Uterus (tissue), 4 donors: ENCODE measurements at places on chromosomes 5 and 9. TPM values are rescaled to one million over a fixed set of nuclear protein-coding genes. Genes with fewer than 3 reads are reported as not detected.

DNA sequence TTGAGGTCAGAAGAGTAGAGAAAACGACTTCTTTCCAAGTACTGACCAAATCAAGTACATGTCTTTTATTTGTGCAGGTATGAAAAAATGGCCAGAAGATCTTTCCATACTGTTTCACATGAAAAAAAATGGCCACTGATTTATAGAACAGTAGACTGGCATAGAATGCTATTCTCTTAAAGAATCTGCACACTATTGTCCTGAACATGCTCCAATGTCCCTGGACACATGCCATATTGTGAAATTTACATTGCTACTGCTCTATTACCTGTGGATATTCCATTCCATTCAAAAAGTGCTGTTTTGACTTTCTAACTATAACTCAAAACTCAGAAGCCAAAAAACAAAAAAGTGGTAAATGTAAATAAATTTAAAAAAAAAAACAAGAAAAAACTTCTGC, 60.6 kb downstream of the FBXL17 start:
- H3K27ac ChIP-seq = no peak overlapping the region
- no peaks in the 10 kb centered on the region for H3K27me3 ChIP-seq
- no peaks in the 10 kb centered on the region for H3K4me1 ChIP-seq
- no peak overlapping the region for H3K4me3 ChIP-seq
- DNase-seq = no peak

Gene SOX30
- not detected for total RNA-seq

DNA sequence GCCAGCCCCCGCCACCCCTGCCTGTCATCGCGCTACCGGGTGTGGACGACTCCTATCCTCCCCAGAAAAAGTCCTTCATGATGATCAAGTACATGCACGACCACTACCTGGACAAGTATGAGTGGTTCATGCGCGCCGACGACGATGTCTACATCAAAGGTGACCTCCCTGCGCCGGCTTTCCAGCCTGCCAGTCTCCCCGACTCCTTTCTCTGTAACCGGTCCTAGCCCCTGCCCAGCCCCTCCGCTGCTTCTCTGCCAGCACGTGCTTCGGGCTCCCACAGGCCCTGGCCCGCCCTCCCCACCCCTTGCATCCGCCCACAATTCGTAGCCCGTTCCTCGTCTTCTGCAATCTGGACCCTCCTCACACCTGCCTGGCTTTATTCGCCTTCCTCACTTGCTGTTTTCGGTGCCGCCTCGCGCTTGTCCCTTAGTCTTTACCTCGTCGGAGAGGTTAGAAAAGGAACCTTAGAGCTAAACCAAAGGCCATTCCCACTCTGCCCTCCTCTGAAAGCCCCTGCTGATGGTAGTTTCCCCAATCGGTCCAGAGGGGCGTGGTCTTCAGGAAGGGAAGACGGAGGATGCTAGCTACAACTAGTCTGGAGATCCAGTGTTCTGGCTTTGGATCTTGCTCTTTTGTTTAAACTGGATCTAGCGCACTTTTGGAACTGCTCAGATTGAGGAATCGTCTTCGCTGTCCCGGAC, 1.4 kb downstream of the CHSY3 start:
- H3K36me3 ChIP-seq = no peaks in the 10 kb centered on the region
- peak overlapping the region; percentile 66 for H3K27ac ChIP-seq
- H3K4me1 ChIP-seq = no peaks in the 10 kb centered on the region
- DNase-seq = peak; percentile 16
- peak overlapping the region; percentile 49 for H3K4me3 ChIP-seq

- peak; percentile 26 for DNase-seq
- no peak overlapping the region for H3K4me3 ChIP-seq
- no peaks in the 10 kb centered on the region for H3K4me1 ChIP-seq
- H3K36me3 ChIP-seq = no peaks in the 10 kb centered on the region
- H3K27ac ChIP-seq = no peak overlapping the region
Observed at GRCh38 chr9:37747271-37747753, 6.3 kb upstream of the TRMT10B start.

Gene AFAP1L1
- 26.9 TPM for total RNA-seq

GRCh38 chr9:91162311-91162710, 199.4 kb downstream of the AUH start:
- H3K36me3 ChIP-seq = no peaks in the 10 kb centered on the region
- no peak overlapping the region for H3K27ac ChIP-seq
- DNase-seq = no peak
- no peaks in the 10 kb centered on the region for H3K4me1 ChIP-seq
- no peaks in the 10 kb centered on the region for H3K27me3 ChIP-seq
- H3K4me3 ChIP-seq = no peak overlapping the region

- H3K27me3 ChIP-seq = no peaks in the 10 kb centered on the region
- no peak for DNase-seq
- H3K27ac ChIP-seq = peak overlapping the region; percentile 88
- peak overlapping the region; percentile 76 for H3K4me3 ChIP-seq
Observed at GRCh38 chr9:37575511-37575914, 667 bp downstream of the FBXO10 start.

DNA sequence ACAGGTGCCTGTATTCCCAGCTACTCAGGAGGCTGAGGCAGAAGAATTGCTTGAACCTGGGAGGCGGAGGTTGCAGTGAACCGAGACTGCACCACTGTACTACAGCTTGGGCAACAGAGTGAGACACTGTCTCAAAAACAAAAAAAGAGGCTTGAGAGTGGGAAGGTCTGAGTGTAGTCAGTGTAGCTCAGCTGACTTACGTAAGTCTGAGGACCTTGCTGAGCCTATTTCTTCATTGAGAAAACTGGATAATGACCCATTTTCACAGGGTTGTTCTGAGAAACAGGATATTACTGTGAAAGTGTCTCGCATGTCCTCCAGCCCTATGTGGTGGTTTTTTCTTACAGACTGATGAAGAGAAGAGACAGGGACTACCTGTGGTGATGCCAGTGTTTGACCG, 66.7 kb downstream of the WDR41 start:
- no peak for DNase-seq
- no peaks in the 10 kb centered on the region for H3K36me3 ChIP-seq
- no peaks in the 10 kb centered on the region for H3K27me3 ChIP-seq
- H3K4me3 ChIP-seq = no peak overlapping the region
- H3K27ac ChIP-seq = peak overlapping the region; percentile 60

- no peak overlapping the region for H3K27ac ChIP-seq
- no peak for DNase-seq
- no peaks in the 10 kb centered on the region for H3K36me3 ChIP-seq
- H3K4me3 ChIP-seq = no peak overlapping the region
Observed at GRCh38 chr9:112224401-112225289, 49.5 kb upstream of the SUSD1 start.

GRCh38 chr9:33840381-33840780, 23.4 kb downstream of the UBE2R2 start:
- H3K36me3 ChIP-seq = no peaks in the 10 kb centered on the region
- H3K27me3 ChIP-seq = no peaks in the 10 kb centered on the region
- peaks cover 7% of the 10 kb centered on the region for H3K4me1 ChIP-seq
- DNase-seq = no peak
- no peak overlapping the region for H3K4me3 ChIP-seq
- no peak overlapping the region for H3K27ac ChIP-seq

DNA sequence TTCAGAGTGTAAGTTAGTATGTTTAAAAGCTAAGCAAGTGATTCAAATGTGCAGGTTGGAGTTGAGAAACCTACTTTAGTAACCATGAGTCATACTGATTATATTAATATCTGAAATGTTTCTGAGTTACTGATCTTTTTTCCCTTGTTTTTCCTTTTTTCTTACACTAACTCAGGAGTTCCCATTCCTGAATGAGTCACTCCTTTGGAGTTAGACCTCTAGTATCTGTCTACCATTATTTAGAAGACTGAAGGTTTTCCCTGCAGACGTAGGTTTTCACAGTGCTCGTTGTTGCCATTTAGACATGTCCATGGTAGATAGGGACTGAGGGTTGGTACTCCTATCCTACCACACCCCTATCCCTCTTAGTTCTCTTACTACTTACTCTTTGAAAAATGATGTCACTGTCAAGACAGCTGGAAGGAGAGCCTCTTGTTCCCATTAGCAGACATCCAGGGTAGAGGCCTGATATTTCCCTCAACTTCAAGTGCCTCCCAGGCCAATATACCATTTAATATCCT, 20.2 kb downstream of the OCLN start:
- H3K4me1 ChIP-seq = no peaks in the 10 kb centered on the region
- DNase-seq = no peak
- no peaks in the 10 kb centered on the region for H3K36me3 ChIP-seq
- no peak overlapping the region for H3K27ac ChIP-seq

DNA sequence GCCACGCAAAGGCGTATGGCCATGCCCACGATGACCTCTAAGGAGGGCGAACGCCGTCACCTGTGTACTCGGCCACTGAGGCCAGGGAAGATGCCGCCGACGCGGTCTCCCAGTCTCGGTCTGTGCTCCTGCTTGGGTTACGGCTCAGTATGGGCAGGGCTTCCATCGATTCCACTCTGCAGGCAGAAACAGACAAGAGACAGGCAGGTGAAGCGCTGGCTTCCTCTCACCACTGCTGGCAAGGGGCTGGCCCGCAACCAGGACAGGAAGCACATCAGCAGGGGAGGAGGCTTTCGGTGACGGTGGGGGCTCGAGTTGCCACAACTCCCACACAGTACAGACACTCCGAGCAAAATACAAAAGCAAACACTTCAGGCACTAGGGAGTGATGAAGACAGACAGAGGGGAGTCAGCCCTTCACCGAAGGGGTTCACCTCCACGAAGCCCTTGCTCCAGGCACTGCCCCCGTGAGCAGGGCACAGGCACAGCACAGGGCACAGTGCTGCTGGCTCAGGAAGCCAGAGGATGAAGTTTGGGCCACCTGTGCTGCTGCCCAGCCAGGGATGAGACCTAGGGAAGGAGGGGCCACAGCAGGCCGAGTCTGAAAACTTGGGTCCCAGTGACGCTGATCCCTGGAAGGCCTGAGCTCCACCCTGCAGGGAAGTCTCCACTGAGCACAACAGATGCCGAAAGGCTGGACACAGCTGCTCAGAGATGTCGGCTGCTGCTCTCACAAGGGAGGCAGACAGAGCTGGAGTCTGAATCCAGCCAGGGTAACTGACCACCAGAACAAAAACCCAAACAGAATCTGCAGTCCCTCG, 91.3 kb downstream of the CAMSAP1 start:
- H3K4me1 ChIP-seq = no peaks in the 10 kb centered on the region
- DNase-seq = no peak
- H3K4me3 ChIP-seq = no peak overlapping the region

Gene CERCAM
- total RNA-seq = 27.4 TPM

DNA sequence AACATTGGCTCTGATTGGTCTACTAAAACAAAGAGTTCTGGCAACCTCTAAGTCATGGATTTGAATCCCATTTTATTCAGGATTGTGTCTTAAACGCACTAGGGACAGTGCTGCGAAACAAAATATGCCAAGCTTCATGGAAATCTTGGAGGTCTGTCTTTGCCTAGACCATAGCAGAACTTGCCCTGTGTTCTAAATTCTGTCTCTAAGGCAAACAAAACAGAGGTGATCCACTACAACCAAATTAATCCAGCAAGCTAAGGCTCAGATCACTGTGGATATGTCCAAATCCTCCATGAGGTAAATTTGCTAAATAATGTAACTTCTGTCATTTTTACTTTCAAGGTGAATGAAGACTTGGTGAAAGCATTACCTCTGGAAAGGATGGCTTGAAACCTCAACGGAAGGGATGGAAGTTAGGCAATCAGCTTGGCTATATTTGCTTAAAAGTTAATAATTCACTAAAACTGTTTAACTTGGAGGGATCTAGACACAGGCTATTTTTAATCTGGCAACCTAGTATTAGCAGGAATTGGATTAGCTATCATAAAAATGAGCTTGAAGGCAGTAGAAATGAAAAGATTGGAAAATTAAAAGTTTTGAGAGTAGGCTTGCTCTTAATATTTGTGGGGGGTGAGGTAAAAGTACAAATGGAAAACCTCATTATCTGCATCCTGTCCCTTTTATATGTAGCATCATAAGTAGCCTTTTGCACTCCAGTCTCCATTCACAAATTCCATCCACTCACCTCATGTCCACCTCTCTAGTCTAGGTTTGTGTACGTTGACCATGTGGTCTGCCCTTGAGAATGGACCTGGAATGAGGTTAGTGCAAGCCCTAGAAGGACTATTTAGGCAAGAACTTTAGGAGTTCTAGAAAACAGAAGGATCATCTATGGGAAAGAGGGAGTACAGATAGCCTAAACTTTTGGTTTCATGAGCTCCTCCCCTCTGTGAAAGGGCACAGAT, 176.2 kb downstream of the SMC2 start:
- no peaks in the 10 kb centered on the region for H3K36me3 ChIP-seq
- no peak overlapping the region for H3K4me3 ChIP-seq
- H3K4me1 ChIP-seq = no peaks in the 10 kb centered on the region

Gene NELFB
- total RNA-seq = 40.2 TPM

GRCh38 chr9:101307524-101308213, 77.1 kb downstream of the BAAT start:
- no peak for DNase-seq
- H3K4me1 ChIP-seq = no peaks in the 10 kb centered on the region
- H3K36me3 ChIP-seq = no peaks in the 10 kb centered on the region
- H3K27ac ChIP-seq = no peak overlapping the region
- H3K4me3 ChIP-seq = no peak overlapping the region

- H3K36me3 ChIP-seq = no peaks in the 10 kb centered on the region
- no peak for DNase-seq
- no peaks in the 10 kb centered on the region for H3K27me3 ChIP-seq
Observed at GRCh38 chr9:115923903-115924668, 229.5 kb upstream of the PAPPA start.

Gene SPATA31D4
- total RNA-seq = not detected

GRCh38 chr5:115336201-115336720, 39.8 kb upstream of the CCDC112 start:
- no peak for DNase-seq
- no peaks in the 10 kb centered on the region for H3K36me3 ChIP-seq
- no peaks in the 10 kb centered on the region for H3K4me1 ChIP-seq
- no peak overlapping the region for H3K4me3 ChIP-seq

GRCh38 chr9:126504977-126505455, 108.7 kb upstream of the LMX1B start:
- H3K4me1 ChIP-seq = no peaks in the 10 kb centered on the region
- no peaks in the 10 kb centered on the region for H3K36me3 ChIP-seq
- DNase-seq = no peak
- no peak overlapping the region for H3K4me3 ChIP-seq

DNA sequence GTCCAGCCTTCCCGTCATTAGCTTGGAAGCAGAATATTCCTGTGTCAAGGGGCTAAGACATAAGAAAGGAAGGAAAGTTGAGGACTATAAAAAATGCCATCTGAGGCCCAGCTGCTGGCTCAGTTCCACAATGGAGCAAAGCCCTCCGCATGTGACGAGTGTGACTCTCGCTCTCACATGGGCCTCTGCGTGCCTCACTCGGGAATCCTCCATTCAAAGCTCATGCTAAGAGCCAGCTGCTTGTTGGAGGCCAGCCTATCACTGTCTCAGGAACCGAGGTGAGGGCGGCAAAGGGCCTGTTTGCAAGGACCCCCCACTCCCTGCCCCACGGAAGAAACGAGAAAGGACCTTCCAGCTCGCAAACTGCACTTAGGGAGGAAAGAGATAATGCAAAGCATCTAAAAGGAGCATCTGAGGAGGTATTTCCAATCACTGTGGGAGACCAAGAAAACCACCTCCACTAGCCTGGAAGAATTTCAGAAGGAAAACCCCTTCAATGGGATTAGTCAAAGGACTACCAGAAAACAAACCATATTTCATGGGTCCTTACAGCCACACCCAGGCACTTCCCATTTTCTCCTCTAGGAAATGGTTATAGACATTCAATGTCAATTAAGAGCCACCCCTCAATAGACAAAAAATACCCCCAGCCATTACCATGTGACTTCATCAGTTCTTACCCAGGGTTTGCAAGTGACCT, 95.3 kb downstream of the PRRT1B start:
- H3K4me3 ChIP-seq = no peak overlapping the region
- H3K4me1 ChIP-seq = no peaks in the 10 kb centered on the region
- no peaks in the 10 kb centered on the region for H3K27me3 ChIP-seq
- no peak for DNase-seq
- H3K27ac ChIP-seq = peak overlapping the region; percentile 16
